NCI-H187 (cell line): ENCODE measurements at places on chromosomes 2 and 18.
A peak's percentile ranks its signal among the peaks of the same experiment; 100 is the strongest.

GRCh38 chr18:38369772-38370690 lies 804.4 kb upstream of the CELF4 start:
- no peak for DNase-seq

GRCh38 chr2:172878260-172878659 lies 142.6 kb downstream of the RAPGEF4 start:
- DNase-seq: no peak

DNA sequence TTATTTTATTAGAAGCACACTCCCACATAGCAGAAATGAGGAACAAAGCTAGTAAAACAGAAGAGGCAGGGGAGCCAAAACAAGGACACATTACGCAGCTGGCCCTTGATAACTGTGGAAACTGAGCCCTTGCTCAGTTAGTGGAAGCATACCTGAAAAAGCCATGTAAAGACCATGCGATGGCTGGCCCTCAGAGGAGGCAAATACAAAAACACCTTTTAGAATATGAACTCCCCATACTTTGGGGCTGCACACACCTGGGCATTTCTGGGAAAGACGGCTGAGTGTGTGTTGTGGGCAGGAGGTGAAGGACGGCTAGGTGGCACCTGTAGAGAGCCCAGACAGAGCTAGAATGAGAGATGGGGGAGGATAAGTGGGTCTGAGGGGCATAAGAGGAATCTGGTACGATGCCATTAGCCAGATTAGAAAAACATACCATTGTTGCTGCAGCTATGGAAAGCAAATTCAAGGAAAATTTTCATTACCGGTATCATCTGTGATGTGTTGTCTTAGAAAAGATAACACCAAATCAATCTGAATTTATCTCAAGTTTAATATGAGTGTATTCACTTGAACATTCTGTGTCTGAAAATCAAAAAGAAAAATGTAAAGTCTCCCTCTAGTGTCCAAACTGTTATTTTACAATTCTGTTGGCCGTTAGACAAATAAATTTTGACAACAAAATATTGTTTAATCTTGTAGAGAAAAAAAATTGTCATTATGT lies 45.2 kb upstream of the SULT1C3 start:
- no peak for DNase-seq

DNA sequence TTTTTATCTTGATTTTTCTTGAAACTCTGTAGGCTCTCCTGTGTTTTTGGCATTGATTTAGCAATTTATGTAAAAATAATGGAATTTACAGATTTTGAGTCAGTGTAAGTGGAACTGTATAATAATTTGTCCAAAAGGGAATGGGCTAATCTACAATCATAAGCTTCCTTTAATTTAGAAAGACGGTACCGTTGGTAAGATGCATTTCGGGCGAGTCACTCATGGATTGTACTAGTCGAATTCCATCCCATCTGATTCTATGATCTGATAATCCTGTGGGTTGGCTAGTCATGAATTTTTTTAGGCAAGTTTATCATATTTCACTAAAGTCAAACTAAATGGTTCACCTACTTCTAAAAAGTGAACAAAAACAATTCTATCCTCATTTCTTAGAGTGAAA lies 133.4 kb downstream of the ZNF407 start:
- no peak for DNase-seq

- DNase-seq: no peak
These were observed 3.5 kb downstream of the PTPN2 start for GRCh38 chr18:12880541-12880910.

- DNase-seq: no peak
These were observed 18.4 kb downstream of the PREPL start for GRCh38 chr2:44342854-44343253.

- DNase-seq: no peak
These were observed 14.7 kb downstream of the FOSL2 start for GRCh38 chr2:28407131-28407975.

GRCh38 chr2:222052934-222053367 lies 245.8 kb downstream of the PAX3 start:
- DNase-seq: peak; percentile 14

GRCh38 chr2:26820932-26821331 lies 27.0 kb upstream of the DPYSL5 start:
- no peak for DNase-seq

DNA sequence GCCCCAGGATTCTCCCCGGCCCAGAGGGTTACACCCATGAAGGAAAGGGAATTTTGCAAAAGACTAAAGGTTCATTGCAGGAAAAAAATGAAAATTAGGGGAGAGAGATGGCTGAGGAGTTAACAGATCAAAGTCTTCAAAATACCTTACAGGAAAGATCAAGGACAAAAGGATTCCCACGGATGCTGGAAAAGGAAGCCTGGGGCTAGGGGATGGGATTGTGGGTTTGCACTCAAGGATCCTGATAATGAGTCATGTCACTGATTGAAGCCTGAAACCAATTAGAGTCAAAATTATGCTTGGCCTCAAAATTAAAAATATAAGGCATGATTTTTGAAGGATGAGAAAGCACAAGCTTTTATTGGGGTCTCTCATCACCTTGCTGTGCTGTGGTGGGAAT lies 32.6 kb upstream of the COPS8 start:
- DNase-seq: no peak

- peak; percentile 86 for DNase-seq
These were observed 212.0 kb upstream of the MYT1L start for GRCh38 chr2:2542966-2543611.

- DNase-seq: no peak
These were observed 253.3 kb upstream of the REV1 start for GRCh38 chr2:99743146-99743545.

- DNase-seq: no peak
These were observed 15.1 kb upstream of the NMUR1 start for GRCh38 chr2:231545105-231545902.

- no peak for DNase-seq
These were observed 139.3 kb downstream of the KLHL29 start for GRCh38 chr2:23524261-23524706.

DNA sequence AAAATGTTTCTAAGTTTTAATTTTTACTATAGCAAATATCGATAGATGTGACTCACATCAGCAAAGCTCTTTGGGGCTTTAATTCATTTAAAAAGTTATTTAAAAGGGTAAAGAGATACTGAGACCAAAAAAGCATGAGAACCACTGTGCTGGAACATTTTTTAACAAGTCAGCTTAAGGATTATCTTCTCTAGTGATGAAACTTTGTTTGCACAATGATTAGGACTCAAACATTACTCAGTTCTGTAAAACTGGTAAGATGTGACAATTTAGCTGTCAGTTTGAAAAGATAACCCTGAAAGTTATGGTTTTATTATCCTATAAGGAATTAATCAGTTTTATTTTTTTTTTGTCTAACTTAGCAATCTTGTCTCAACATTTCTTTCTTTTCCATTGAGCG lies 301.4 kb downstream of the TSN start:
- DNase-seq: no peak

GRCh38 chr2:192669505-192670091 lies 474.9 kb upstream of the TMEFF2 start:
- DNase-seq: no peak

DNA sequence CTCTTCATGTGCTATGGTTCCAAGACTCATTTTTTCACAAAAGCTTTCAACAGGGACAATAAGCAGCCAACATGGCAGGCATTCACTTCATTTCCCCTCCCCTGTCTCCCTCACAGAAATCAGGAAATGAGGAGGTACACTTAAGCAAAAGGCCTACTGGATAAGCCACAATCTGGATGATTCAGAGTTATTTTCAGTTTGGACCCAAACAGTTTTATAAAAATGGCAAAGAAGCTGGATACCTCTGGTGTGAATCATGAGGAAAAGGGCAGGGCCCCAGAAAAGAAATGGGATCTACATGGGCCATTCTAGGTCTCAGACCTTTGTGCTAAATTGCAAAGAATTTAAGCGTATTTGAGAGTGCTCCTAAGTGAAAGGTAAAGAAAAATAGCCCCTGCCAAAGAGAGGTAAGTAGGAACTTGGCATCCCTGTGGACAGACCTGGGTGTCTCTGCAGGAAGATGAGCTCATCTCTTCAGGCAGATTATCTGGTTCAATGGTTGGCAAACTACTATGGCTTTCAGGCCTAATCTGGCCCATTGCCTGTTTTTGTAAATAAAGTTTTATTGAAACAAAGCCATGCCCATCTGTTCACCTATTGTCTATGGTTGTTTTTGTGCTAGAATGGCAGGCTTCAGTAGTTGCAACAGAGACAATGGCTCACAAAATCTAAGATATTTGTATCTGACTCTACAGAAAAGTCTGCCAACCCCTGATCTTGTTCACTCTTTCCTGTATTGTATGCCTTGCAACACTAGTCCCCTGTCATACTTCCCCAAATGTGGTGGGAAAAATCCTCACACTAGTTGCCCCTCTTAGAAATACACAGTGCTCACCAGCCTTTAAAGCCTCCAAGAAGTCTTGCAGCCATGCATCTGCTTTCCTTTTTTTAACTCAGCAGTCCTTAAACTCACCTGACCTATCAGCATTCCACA lies 315.0 kb downstream of the ALK start:
- no peak for DNase-seq

DNA sequence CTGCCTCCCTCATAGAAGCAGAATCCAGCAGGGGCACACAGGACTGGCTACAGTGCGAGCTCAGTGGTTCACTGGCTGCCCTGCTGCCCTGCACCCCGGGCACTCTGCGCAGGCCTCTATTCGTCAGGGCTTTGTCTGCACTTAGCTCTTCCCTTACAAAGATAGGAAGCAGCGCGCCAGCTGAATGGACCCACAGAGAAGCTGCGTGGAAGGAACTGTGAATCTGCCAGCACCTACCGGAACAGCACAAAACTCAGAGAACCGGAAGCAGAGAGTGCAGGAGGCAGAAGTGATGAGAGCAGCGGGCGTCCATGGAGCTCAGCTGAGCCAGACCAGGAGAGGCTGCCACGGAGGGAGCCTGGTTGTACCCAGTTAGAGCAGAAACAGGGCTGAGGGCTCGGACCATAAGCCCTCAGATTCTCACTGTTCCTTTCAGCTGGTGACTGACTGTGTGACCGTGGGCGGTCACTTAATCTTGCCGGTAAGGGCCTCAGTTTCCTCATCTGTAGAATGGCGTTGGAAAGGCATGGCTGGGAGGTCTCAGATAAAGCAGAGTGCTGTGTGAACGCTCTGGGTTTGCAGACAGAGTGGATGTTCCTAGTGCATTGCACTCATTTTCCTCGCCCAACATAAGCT lies 23.1 kb upstream of the SLC66A3 start:
- no peak for DNase-seq

- no peak for DNase-seq
These were observed 137.0 kb upstream of the CTNNA2 start for GRCh38 chr2:79375817-79376216.

- no peak for DNase-seq
These were observed 19.0 kb upstream of the FAM178B start for GRCh38 chr2:97005353-97005752.

DNA sequence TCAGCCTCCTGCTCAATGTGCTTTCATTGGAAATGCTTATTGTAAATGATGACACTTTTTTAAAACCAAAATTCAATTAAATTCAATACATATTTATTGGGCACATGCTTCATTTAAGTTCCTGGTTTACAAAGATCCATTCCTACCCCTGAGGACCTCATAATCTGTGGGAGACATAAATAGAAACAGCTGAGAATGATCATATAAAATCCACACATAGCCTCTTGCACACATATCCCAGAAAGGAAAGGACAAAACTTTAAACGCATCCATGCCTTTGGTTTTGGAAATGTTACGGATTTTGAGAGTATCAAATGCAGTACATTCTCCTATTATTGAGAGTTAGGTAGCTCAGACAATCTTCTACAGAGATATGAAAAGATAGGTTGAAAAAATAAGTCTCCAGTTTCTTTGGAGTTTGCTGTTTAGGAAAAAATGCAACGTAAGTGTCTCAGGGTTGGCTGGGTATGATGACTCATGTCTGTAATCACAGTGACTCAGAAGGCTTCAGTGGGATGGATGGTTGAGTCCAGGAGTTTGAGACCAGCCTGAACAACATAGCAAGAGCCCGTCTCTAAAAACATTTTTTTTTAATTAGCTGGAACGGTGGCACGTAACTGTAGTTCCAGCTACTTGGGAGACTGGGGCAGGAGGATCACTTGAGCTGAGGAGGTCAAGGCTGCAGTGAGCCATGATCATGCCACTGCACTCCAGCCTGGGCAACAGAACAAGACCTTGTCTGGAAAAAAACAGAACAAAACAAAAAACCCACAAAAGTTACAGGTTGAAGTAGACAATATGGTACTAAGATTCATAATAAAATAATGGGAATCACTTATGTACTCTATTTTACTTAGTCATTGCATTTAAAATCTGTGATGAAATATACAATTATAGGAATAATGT lies 3.9 kb upstream of the PRELID3A start:
- DNase-seq: no peak

- no peak for DNase-seq
These were observed 72.1 kb downstream of the OSBPL6 start for GRCh38 chr2:178266445-178266844.

GRCh38 chr2:122148128-122148767 lies 392.8 kb downstream of the TSN start:
- DNase-seq: no peak

- DNase-seq: no peak
These were observed 39.3 kb upstream of the CREB1 start for GRCh38 chr2:207490441-207490840.

GRCh38 chr2:177284531-177284930 lies 20.0 kb upstream of the NFE2L2 start:
- no peak for DNase-seq

DNA sequence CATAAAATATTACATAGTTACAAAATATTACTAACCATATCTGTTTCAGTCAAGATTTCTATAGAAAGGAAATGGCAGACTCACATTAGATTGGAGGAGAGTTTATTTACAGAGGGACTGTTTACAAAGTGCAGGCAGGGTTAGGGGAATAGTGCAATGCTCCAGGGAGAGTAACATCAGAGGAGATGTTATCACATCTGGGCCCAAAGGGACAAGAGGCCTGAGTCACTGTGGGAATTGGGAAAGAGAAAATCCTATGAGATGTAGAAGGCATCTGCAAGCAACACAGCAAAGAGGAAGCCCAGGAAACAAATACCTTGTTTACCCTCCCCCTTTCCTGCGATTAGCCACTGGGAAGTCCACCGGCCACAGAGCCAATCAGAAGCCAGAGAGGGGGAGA lies 227.3 kb upstream of the TANK start:
- no peak for DNase-seq

GRCh38 chr2:159071190-159071915 lies 102.9 kb downstream of the TANC1 start:
- no peak for DNase-seq

DNA sequence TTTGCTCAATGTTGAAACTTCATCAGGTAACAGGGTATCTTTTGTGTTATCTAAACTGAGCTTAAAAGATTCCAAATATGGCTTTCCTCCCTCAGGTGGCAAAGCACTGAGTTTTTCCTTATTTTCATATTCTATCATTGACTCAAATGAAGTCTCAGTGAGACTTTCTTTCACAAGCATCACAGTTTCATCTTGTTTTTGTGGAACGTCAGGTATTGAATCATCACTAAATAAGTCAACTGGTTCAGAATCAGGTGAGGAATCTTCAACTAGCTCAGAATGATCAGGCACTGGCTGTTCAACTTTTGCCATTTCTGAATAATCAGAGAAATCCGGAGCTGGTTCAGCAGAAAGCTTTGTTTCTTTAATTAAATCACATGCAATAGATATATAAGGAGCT lies 24.6 kb downstream of the RTN4 start:
- DNase-seq: no peak
